ENCODE measurements at places on chromosomes 2 and 18.
A peak's percentile ranks its signal among the peaks of the same experiment; 100 is the strongest.

- DNase-seq, result no peak
Measured at GRCh38 chr2:43402002-43402401, 175.6 kb upstream of the ZFP36L2 start.

DNA sequence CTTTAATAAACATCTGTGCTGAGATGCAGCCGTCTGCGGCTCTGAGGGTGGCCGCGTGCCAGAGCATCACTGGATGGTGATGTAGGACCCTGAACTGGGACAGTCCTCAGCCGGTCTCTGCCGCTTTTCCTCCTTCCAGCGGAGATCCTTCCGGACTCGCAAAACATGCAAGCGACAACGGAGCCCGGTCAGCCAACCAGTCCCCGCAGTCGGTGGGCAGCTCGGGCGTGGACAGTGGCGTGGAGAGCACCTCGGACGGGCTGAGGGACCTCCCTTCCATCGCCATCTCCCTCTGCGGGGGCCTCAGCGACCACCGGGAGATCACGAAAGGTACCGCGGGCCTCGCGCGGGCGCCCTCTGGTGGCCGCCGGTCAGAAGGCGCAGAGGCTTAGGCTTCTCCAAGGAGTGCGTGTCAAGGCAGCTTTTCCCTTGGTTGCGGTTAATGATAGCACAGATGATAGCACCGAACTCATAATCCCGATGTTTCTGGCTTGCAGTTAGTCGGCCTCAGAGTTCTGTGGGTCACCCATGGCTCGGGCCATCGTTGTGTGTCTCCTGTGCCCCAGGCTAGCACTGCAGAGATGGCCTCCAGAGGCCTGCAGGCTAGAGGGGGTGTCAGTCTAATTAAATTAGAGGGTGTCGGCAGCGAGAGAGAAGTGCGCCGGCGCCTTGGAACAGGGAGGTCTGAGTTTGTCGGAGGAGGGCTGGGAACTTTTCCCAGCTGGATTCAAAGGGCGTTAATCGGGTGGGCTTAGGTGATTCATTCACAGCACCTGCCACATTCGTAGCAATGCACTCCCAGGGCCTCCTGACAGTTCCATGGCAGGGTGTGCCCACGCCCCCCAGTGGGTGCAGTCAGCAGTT, 38.5 kb downstream of the LPIN1 start:
- peak; percentile 40 for DNase-seq

- no peak for DNase-seq
Measured at GRCh38 chr2:29502460-29502911, 387.3 kb downstream of the CLIP4 start.

- DNase-seq, result no peak
Measured at GRCh38 chr2:121346407-121346806, 61.4 kb upstream of the TFCP2L1 start.

DNA sequence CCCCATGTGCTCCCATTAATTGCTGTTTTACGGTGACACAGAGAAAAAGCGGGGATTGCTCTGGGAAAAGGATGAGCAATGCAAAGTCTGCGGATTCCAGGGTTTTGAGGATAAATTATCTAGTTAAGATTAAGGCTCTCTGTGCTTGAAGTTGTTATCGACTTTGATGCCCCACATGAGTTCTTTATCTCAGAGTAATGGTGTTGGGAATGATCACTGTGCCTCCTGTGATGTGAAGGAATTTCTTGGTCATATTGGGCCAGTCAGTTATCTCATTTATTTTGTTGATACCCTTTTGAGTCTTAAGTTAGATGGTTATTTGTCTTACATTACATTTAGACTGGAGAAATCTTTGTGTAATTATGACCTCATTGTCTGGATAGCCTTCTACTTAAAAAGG, 184.6 kb upstream of the MEX3C start:
- no peak for DNase-seq

DNA sequence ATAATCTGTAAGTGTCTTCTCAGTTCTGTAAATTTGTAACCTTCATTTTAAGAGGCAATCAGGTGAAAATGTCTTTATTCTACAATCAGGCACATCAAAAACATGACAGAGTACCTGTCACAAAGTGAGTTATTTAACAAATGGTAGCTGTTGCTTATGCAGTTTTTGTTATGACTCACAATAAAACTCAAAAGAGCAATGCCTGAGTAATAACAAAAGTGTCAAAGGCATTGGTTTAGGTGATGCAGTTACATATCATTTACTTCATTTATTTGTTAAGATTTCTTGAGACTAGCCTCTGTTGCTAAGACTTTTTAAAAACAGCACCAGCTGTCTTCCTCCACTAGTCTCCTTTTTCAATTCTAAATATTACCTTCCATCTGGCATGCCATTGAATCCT, 177.8 kb downstream of the KIAA1328 start:
- DNase-seq, result no peak

DNA sequence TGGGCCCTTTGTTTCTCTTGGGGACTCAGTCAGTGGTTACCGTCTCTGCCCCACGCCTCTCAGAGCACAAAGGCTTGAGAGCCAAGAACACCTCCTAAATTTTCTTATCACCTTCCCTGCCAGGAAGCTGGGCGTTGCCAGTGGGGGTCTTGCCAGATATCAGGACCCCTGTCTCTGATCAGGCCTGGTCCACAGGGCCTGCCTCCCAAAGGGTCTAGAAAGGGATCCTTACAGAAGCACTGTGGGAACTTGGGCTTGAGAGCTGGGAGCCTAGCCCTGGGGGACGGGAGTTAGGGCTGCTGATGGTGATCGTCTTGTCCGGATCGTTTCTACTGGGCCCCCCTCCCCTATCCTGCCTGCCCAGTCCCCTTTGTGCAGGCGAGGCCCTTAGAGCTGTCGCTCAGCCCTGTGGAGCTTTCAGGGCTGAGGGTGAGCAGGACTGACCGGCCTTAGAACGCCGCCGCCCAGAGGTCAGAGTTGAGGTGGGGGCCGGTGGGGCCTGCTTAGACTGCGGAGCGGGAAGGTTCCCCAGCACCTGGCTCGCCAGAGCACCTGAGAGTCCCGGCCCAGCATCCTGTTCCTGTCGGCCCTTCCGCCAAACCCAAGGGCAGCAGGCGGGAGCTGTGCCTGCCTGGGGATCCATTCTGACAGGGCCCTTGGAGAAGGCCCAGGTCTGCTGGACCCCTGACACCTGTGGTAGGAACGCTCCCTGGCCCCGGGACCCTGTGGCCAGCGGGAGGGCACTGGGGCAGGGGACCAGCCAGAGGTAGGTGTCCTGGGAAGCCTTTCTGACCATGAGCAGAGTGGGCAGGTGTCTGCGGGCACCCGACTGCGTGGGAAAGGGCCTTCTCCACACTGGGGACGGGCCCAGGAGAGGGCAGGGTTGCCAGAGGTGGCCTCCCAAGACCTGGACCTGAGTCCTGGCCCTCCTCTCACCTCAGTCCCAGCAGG, 956 bp downstream of the ESPNL start:
- no peak for DNase-seq

GRCh38 chr2:205086662-205087061, 541.4 kb downstream of the PARD3B start:
- DNase-seq, result no peak

DNA sequence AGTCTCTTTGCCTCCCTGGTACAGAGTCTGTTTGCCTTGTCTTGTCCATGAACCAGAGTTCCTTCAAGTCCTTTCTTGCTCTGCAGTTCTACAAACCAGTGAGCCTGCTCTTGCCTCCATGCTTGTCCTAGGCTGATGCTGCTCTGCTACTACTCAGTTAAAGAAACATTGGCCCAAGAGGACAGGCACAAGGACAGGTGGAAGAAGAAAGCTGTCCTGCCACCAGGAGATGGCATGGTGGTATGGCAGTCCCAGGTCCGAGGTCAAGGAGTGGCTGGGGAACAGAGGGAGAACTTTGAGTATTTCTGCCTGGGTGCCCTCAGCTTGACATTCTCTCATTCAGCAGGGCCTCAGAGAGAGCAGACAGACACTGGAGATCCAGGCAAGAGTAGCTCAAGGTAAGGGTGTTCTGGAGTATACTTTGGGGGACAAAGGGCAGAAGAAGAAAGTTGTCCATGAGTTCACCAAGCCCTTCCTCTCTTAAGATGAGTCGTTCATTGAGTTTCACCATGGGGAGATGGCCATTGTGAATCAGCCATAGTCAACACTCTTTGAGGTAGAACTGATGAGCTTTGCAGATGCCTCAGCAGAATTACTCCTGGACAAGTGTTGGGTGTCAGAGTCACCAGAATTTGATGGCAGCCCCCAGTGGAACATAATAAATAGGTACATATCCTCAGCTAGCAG, 20.4 kb downstream of the TTC32 start:
- DNase-seq, result no peak

GRCh38 chr2:26018184-26019055, 15.5 kb upstream of the RAB10 start:
- DNase-seq, result peak; percentile 71

- peak; percentile 1 for DNase-seq
Measured at GRCh38 chr2:116696223-116696622, 1118.3 kb upstream of the DDX18 start.

- DNase-seq, result no peak
Measured at GRCh38 chr2:75375646-75376582, 176.6 kb upstream of the TACR1 start.

DNA sequence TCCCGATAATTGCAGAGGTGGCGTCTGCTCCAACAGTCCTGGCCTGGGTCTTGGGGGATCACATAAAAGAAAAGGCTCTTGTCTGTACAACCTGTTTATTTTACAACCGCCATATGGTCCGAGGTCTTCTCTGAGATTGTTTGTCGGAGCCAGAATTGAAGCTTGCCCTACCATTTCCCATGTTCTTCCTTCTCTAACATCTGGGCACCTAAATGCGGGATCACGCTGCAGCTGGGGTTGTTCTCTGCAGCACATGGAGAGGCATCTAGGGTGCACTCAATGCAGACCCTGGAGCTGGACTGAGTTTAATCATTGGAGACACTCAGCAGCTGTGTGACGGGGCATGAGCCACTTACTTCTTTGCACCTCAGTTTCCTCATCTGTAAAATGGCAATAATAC, 107.7 kb downstream of the ACKR3 start:
- DNase-seq, result no peak

- DNase-seq, result no peak
Measured at GRCh38 chr2:11622611-11623010, 47.4 kb downstream of the NTSR2 start.

GRCh38 chr2:181459621-181460021, 2.4 kb downstream of the ITGA4 start:
- no peak for DNase-seq

GRCh38 chr2:18597618-18598017, 8.2 kb upstream of the NT5C1B start:
- DNase-seq, result no peak

DNA sequence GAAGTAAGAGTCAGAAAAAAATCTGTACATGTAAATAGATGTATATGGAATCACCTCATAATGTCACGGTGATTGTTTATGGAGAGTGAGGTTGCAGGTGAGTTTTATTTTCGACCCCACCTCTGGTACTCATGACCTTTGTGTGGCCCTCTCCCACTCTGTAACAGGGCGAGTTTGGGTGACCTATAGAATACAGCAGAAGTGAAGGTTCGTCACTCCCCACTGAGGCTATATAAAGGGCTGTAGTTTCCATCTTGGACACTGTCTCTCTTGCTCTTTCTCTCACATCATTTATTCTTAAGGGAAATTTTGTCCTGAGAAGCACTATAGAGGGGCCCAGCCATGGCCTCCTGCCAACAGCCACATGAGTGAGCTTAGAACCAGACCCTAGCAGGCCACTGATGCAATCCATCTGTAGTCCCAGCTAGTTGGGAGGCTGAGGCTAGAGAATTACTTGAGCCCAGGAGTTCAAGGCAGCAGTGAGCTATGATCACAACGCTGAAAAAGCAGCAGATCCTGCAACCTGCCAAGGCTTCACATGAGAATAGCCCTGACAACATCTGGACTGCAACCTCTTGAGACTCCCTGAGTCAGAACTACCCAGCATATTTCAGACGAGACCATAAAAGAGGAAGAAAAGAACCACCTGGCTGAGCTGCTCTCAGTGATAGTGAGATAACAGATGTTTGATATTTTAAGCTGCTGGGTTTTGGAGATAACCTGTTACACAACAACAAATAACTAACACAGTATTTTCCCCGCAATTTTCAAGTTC, 74.3 kb upstream of the SLC1A4 start:
- DNase-seq, result no peak

DNA sequence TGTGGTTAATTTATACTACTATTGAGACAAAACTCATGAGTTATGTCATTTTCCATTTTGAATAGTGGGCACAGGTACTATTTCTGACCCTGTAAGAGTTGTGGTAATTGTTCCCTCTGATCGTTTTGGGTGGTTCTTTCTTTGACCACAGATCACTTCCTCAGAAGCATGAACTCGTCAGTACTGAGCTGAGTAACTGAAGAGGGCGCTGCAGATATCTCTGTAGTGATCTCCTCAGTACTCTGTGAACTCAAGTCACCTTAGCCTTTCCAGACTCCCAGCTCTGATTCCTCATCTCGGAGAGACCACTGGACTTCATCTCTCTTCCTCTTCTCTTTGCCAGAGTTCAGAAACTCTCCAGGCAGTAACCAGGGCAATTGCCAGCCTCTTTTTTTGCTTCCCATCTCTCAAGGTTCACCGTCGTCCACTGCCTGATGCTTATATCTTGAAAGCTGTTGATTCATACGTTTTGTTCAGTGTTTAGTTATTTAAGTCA, 9.4 kb upstream of the IL1RL1 start:
- peak; percentile 41 for DNase-seq

- no peak for DNase-seq
Measured at GRCh38 chr2:33210626-33211025, 263.9 kb downstream of the LTBP1 start.

DNA sequence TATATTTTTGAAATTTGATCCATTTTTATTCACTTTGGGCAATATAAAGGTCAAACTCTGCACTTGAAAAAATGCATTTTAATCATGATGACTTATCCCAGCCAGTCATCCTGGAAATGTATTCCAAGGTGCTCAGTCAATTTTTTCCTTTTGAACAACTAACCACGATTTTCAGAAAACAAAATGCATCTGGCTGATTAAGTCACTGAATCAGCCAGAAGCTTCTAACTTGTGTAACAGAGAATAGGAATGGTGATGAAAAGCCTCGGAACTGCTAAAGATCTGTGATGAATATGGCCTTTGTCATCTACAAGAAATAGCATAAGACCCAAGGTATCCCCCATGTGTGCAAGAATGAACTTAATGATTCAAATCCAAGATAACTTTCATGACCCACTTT, 572.7 kb downstream of the EPHA4 start:
- DNase-seq, result no peak

GRCh38 chr2:231604101-231604684, 11.5 kb downstream of the TEX44 start:
- peak; percentile 71 for DNase-seq

GRCh38 chr2:157876786-157877138, 632 bp upstream of the ACVR1 start:
- DNase-seq, result no peak

- DNase-seq, result no peak
Measured at GRCh38 chr2:43311276-43311675, 84.9 kb upstream of the ZFP36L2 start.

- no peak for DNase-seq
Measured at GRCh38 chr18:37956020-37956419, 390.4 kb upstream of the CELF4 start.

- peak; percentile 19 for DNase-seq
Measured at GRCh38 chr18:21599585-21600525, 649 bp downstream of the ESCO1 start.

DNA sequence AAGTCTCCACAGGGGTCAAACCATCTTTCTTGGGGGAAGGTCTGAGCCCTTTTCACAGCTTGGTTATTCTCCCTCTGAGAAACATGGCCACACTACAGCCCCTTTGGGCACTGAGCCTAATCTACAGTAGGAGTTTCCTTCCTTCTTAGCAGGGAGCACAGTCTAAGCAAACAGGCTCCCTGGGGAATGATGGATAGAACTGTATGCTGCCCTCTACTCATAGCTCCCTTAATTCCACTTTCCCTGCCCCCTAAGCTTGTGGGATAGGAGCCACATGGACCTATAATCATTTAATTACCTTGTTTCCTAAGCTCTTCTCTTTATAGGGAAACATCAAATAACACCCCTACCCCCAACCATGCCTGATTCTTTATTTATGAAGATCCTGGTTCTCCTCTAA, 442.1 kb upstream of the MEX3C start:
- DNase-seq, result no peak

All from HT-29 (cell line).